ENCODE measurements at places on chromosomes 12 and 14.

DNA sequence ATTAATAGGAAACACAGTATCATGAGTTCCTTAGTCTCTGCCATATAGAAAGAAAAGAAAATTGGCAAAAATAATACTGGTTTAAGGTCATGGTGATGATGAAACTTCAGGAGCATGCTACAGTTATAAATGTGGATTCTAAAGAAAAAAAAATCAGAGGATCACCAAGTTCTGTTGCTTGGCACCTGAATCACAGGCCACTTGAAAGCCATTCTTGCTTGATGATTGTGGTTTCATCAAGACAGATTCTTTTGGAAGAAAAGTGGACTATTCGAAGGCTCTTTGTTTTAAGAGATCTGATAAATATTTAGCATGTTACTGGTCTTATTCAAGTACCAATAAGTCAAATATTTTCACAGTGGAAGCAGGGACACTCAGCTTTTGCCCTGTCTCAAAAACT lies 148.9 kb downstream of the SAMD4A start:
- no peak for DNase-seq

- no peak for DNase-seq
These were observed 15.8 kb downstream of the FAM222A start for GRCh38 chr12:109729371-109729781.

- no peak for DNase-seq
These were observed 11.6 kb upstream of the SMCO2 start for GRCh38 chr12:27434673-27435565.

GRCh38 chr12:52921488-52922165 lies 16.8 kb upstream of the KRT8 start:
- DNase-seq = no peak

DNA sequence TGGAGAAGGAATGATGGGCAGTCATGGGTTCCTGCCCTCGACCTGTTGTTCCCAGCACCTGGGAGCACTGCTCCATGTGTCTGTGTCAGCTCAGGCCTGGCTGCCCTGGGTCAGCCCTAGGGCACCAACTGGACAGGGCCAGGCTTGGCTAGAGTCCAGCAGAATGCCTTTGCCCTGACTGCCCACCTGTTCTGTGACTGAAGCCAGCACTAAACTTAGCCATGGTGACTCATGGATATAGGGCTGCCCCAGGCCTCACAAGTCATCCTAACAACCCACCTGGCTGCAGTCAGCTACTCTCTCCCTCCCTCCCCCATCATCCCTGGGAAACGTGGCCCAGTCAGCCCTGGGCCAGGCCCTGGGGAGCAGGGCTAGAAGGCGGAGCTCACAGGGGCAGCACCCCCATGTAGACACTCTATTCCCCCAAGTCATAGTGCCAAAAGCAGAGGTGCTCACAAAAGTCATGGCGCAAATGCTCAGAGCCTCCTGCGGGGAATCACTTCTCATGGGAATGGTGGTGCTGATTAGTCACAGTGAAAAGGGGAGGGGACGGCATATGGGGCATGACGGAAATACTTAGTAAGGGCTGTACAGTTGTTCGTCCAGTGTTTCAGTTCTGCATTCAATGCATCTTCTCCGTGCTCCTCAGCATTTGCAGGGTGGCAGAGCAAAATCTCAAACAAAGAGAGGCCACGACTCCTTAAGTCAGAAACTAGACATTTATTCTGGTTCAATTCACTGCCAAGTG lies 52.0 kb upstream of the NTF3 start:
- DNase-seq = peak; percentile 91

GRCh38 chr14:94079891-94080620 lies 946 bp downstream of the DDX24 start:
- DNase-seq = no peak

DNA sequence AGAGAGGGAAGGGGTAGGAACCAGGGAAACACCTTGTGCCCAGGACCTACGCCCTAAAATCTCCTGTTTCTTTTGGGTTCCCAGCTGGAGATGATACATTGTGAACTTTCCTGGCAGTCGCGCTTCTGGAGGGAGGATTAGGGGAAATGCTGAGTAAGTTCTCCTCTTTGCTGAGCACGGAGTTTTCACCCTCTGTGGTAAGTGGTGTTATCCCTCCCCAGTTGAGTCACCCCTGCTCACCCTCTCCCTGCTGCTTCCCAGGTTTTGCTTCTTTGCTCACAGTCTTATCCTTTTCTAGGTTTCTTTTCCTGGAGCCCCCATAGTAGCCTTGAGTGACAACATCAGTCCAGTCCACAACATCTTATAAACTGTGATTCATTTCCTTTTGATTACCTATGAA lies 789.1 kb downstream of the TMEM121 start:
- no peak for DNase-seq

GRCh38 chr14:106346534-106347290 lies 820.3 kb downstream of the TMEM121 start:
- no peak for DNase-seq

- no peak for DNase-seq
These were observed 156.1 kb upstream of the TMEM260 start for GRCh38 chr14:56423544-56423943.
